ENCODE measurements at places on chromosomes 12 and 14. TPM values are rescaled to one million over a fixed set of nuclear protein-coding genes. Genes with fewer than 3 reads are reported as not detected.

- DNase-seq, result peak; percentile 64
Observed at GRCh38 chr14:90721619-90722305, 94.5 kb downstream of the TTC7B start.

DNA sequence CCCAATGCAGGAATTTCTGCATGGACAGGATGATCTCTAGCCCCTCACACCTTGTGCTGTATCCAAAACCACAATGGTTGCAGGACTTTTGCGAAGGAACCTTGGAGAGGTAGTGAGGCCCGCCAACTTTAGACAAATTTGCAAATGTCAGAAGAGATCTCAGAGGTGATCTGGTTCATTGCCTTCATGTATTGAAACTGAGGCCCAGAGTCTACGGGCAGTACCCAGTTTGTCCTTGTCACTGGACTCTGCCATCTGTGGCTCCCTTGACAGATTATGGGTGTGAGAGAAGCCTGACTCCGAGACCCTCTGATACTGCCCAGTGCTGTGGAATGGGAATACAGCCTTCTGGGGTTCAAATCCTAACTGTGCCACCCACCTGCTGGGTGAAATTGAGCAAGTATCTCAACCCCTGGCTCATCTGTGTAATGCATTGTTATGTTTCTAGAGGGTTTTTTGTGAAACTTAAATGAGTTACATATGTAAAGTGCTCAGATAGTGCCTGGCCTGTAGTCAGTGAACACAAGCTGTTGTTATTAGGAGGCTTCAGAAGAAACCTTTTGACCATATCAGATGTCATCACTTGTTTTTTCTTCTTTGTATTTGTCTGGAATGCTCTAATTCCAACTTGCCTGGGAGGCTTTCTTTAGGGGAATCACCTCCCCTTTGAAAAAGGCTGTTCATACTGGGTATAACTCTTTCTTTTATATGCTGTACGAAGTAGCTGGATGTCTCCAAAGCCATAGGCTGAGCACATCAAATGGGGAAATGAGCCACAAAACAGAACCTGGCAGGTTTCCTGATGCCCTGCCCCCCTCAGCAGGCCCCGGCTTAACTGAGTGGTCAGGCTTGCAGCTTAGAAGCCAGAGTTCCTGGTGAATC lies 71.4 kb upstream of the SRSF5 start:
- peak; percentile 77 for DNase-seq

The SOX5 gene
- total RNA-seq, result 0.33 TPM

DNA sequence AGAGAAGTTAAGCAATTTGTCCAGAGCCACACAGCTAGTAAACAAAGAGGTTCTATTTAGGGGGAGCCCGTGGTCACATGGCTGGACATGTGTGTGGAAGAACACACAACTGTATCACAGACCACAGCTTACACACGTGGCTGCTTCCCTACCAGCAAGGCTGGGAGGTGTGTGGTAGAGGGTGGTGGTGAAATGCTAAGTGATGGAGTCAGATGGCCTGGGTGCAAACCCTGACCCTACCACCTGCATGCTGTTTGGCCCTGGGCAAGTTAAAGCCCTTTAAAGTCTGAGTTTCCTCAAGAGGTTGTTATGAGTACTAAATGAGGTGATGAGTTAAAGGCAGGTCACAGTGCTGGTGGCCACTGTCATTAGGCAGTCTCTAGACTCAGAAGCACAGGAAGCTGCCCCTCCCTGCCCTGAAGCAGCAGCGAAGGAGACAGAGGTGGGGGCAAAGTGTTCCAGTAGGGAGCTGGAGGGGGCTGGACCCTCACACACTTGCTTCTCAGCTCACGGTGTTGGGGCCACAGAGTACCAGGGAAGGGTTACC lies 64.2 kb downstream of the ERH start:
- no peak for DNase-seq

The TSPAN11 gene
- total RNA-seq, result 7.7 TPM

- no peak for DNase-seq
Observed at GRCh38 chr12:109948368-109948767, 47.8 kb downstream of the GIT2 start.

The WNK1 gene
- 190 TPM for total RNA-seq

DNA sequence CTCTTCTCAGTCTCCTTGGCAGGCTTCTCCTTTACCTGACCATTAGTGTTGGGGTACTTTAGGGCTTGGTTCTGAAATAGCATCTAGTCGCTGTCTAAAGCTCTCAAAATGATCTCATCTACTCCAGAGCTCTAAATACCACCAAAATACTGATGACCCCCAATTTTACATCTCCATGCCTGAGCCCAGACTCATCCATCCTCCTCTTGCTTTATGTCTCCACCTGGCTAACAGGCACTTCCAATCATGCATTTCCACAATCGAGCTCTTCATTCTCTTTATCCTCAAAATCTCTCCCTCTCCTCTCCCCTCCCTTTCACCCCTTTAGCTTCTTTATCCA lies 40.5 kb upstream of the PTGR2 start:
- DNase-seq, result no peak
